ENCODE measurements at places on chromosomes 6 and 20.

GRCh38 chr6:168208854-168209253 lies 110.7 kb downstream of the DACT2 start:
- DNase-seq, result no peak

DNA sequence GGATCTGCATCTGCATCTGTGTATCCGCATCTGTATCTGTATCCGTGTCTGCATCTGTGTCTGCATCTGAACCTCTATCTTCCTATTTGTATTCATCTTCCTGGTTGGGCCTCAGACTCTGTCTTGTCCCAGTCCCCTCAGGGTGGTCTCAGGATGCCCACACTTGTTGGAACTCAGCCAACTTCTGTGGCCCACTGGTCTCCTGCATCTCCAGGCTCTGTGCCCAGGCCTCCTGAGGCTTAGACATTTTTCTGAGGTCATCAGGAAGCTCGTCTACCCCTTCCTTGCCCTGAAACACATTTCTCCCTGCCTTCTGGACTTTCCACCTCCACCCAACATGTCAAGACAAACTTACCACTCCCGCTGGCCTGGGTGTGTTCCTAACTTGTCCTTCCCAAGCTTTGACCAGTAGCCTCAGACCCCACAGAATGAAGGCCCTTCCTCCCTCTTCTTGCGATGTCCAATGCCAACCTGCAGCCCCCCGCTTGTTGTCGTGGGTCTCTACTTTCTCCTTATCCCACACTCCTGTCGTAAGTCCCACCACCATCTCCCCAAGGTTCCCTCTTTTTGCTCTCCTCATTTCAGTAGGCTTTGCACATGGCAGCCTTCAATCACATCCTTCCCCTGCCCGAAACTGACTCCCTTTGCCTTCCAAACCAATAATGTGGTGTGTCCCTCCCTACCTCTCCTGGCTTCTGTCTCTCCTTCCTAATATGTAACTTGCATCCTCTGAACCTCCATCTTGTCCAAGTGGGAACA lies 176.5 kb downstream of the DLL1 start:
- no peak for DNase-seq

GRCh38 chr6:17002123-17002522 lies 99.7 kb upstream of the STMND1 start:
- DNase-seq, result no peak

GRCh38 chr6:12289365-12289919 lies 719 bp upstream of the EDN1 start:
- no peak for DNase-seq

GRCh38 chr6:111447051-111447450 lies 36.0 kb downstream of the REV3L start:
- DNase-seq, result no peak

GRCh38 chr6:150897400-150897943 lies 32.0 kb downstream of the MTHFD1L start:
- DNase-seq, result no peak

DNA sequence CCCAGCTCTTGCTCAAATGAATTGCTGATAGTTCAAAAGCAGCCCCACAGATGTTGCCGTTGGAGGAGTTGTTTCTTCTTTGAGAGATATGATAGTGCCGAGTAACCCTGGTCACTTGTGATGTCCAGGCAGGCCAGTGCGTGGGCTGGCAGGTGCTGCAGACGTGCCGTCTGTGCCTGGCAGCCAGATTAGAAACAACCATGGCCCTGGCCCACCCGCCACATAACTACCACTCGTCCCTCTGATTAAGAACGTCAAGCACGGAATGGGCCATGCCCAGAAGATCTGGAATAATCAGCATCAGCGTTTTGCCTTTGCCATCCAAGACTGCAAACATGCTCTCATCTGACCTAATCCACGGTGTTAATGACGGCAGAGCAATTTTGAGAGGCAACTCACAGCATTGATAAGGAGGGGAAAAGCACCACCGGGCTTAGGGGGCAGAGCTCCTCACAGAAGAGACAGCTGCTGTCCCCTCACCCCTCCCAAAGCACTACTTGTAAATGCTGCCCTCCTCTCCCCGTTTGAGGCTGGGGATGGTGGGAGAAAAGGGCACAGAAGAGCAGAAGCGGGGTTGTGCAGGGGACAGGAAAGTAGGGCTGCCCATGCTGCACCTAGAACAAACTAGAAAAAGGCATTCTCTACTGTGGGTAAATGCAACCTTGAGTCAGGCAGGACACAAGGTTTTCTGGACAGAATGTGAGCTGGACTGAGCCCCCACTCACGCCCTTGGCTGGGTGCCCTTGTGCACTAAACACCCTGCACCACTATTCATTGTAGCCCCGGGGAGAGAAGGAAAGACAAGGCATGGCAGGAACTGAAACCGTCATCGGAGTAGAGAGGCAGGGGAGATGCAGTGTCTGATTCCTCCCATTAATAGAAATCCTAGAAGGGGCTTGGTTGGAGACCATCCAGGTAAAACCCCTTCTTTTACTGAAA lies 5.3 kb upstream of the CPNE5 start:
- no peak for DNase-seq

Measured in retinal pigment epithelial cell (primary cell).